ENCODE measurements at places on chromosomes 1 and 21. TPM values are rescaled to one million over a fixed set of nuclear protein-coding genes. Genes with fewer than 3 reads are reported as not detected.

DNA sequence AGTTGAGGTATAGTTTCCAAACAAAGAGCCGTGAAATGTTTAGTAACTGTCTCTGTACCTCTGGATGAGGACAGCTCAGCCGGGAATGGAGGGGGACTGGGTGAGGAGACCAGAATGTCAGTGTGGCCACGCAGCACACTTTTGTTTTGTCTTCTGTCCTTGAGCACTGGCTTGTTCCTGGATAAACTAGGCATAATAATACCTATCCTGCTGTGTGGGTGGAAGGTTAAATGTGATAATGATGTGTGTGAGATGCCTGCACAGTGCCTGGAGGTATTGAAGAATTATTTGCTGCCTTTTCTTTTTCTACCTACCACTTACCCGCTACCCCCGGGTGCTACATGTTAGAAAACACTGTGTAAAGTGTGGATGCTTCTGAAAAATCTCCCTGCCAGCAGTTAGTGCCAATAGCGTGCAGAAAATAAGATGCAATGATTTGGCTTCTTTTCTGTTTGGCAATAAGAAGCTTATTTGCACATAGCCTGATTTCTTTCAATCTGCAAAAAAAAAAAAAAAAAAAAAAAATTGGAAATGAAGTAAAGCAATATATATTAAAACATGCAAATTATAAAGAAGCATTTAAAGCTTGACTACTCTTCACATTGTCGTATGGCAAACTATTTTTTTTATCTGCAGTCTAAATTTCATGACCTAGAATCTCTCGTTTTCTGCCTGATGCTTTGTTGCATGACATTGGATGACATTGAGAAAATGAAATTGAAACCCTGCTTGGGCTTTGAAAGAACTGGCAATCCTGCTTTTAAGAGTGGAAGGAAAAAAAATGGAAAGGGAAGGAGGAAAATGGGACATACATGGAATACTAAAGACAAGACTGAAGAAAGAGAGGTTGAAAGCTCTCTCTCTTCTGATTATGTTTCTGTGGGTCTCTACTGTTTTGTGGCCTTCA, 89.5 kb downstream of the DISC1 start:
- no peak for DNase-seq

- DNase-seq, result no peak
These were observed 10.6 kb downstream of the LCA5L start for GRCh38 chr21:39434950-39435349.

The FAM72B gene
- polyA plus RNA-seq, result 2.1 TPM

The HNRNPU gene
- polyA plus RNA-seq, result 72.8 TPM

The SYTL1 gene
- polyA plus RNA-seq, result 0.23 TPM

Measured in BJ (cell line).